Parietal lobe (tissue), 2 donors: ENCODE measurements at places on chromosomes 16 and 17. TPM values are rescaled to one million over a fixed set of nuclear protein-coding genes. Genes with fewer than 3 reads are reported as not detected.

TBC1D3I gene
- total RNA-seq: not detected

ZNF778 gene
- total RNA-seq: 37.6 TPM

ZMYND15 gene
- not detected for total RNA-seq

IRX6 gene
- total RNA-seq: not detected

TBC1D26 gene
- total RNA-seq: 4.4 TPM

HYDIN gene
- 75.1 TPM for total RNA-seq

DHRS7C gene
- not detected for total RNA-seq

LRRC59 gene
- total RNA-seq: 42.3 TPM
